ENCODE measurements at places on chromosomes 5 and 9.

- DNase-seq, result no peak
These were observed 113.2 kb downstream of the JAKMIP2 start for GRCh38 chr5:147669169-147669869.

GRCh38 chr9:136544548-136544963 is 1.3 kb downstream of the NOTCH1 start:
- DNase-seq, result peak; percentile 72

GRCh38 chr9:125889112-125889475 is 141.9 kb downstream of the PBX3 start:
- no peak for DNase-seq

GRCh38 chr5:40770764-40771163 is 15.0 kb upstream of the TTC33 start:
- DNase-seq, result no peak

- DNase-seq, result no peak
These were observed 113.4 kb upstream of the CNTLN start for GRCh38 chr9:17021387-17021970.

DNA sequence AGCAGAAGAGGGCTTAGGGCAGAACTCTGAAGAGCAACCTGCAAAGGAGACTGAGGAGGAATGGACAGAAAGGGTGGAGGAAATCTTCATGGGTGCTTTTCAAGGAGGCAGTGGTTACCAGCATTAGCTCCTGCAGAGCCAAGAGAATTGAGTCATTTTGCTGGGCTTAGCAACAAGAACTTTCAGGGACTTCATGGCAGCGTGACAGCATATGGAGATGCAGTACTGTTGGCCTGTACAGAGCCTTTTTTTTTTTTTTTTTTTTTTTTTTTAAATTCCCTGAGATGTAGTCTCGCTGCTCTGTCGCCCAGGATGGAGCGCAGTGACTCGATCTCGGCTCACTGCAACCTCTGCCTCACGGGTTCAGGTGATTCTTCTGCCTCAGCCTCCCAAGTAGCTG is 296.0 kb upstream of the DMRT1 start:
- DNase-seq, result no peak

GRCh38 chr9:120761006-120761405 is 32.2 kb downstream of the FBXW2 start:
- no peak for DNase-seq

DNA sequence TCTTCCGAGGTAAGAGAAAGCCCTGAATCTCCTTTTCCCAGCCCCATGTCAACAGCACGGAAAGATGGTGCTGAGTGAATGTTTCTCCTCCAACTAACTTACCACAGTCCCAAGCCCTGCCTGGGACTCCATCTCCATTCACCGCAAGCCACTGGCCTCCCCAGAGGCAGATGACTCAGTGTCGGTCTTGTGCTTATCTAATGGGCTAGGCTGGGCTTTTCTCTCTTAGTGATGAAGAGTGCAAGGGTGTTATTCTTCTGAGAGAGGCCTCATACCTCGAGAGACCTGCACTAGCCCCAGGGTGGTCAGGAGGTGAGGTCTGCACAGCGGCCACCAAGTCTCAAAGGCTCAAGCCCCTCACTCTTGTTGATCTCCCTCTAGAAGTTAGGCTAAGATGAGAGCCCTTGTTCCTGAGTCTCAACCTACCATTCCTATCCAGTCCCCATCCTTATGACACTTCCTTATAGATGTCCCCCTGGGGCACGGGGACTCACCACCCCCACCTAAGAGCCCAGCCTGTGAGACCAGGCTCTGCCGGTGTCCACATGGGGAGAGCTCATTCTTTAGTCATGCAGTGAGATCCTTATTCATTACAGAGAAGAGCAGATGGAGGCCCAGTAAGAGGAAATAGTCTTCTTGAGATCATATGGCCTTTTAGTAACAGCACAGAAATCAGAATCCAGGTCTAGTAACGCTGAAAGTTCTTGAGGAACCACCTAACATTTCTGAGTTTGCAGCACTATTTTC is 127.0 kb downstream of the SAXO1 start:
- DNase-seq, result no peak

GRCh38 chr5:141208478-141208877 is at the start of gene PCDHB12:
TSS of gene PCDHB12 (plus strand) at chr5:141208719. CDS start at chr5:141208908, 189 bp downstream.
- DNase-seq, result no peak

GRCh38 chr9:99832558-99832864 is 10.8 kb downstream of the NR4A3 start:
- DNase-seq, result no peak

GRCh38 chr9:92550765-92551164 is 15.0 kb upstream of the ECM2 start:
- no peak for DNase-seq

GRCh38 chr9:16651446-16651964 is 219.0 kb downstream of the BNC2 start:
- DNase-seq, result no peak

GRCh38 chr5:120540097-120540496 is 76.0 kb downstream of the PRR16 start:
- no peak for DNase-seq

DNA sequence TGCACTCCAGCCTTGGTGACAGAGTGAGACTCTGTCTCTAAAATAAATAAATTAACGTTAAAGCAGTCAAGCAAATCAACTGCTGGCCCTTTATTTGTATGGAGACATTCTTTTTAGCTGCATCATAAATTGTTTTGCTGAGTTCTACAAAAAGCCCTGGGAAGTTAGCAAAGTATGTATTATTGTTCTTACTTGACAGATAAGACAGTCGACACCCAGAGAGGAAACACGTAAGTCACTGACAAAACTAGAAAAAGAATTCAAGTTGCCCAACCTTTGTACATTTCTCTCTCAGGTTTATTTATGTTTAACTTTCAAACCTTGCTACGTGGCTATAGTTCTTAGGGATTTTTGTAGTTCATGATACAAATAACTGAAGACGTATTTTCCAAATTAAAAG is 40.4 kb upstream of the MACIR start:
- no peak for DNase-seq

DNA sequence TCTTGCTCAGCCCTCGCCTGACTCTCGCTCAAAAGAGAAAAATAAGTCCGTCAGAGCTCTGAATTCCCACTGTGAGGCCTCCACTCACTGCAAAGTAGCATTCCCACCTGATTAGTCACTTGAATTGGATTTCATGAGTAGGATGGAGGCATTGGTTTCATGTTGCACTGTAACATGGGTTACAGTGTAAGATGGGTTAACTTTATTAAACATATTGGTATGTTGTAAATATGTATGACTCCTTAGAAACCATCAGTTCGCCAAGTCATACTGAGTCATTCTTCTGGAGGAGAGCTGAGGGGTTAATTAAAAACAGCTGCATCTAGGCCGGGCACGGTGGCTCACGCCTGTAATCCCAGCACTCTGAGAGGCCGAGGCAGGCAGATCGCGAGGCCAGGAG is 93.8 kb upstream of the BNC2 start:
- no peak for DNase-seq

GRCh38 chr9:133120501-133121197 is 391 bp downstream of the RALGDS start:
- no peak for DNase-seq

DNA sequence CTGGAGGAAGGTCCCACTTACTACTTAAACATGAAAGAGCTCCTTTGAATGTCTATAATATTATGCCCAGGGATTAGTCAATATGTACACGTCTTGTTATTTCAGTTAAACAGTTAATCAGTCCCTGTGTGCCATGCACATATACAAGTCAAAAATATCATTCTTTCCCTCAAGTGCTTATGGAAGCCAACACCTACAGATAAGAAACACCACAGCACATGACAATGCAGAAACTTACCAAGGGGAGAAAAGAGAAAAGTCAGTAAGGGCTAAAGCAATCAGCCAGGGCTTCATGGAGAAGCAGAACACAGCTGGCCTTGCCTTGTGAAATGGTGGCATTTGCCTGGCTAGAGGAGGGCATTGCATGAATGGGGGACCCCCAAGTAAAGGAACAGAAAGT is 88.3 kb downstream of the SNCAIP start:
- no peak for DNase-seq

GRCh38 chr5:89228355-89228754 is 345.4 kb upstream of the MEF2C start:
- DNase-seq, result no peak

DNA sequence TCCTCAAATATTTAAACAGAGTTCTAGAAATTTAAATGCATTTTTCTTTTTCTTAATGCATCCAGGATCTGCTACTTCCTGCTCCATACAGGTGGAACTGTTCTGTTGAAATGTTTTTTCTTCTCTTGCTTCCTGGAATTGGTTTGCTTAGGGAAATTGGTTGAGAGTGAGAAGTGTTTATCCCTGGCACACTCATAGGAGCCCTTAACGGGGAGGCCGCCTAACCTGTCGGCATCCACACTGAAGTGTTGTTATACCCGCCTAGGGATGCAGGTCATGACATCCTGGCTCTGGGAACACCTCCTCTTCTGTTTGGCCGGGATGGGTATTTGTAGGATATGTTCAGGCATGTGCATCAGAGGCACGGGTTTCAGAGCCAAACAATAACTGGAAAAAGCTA is 239.7 kb downstream of the GADD45G start:
- DNase-seq, result no peak

DNA sequence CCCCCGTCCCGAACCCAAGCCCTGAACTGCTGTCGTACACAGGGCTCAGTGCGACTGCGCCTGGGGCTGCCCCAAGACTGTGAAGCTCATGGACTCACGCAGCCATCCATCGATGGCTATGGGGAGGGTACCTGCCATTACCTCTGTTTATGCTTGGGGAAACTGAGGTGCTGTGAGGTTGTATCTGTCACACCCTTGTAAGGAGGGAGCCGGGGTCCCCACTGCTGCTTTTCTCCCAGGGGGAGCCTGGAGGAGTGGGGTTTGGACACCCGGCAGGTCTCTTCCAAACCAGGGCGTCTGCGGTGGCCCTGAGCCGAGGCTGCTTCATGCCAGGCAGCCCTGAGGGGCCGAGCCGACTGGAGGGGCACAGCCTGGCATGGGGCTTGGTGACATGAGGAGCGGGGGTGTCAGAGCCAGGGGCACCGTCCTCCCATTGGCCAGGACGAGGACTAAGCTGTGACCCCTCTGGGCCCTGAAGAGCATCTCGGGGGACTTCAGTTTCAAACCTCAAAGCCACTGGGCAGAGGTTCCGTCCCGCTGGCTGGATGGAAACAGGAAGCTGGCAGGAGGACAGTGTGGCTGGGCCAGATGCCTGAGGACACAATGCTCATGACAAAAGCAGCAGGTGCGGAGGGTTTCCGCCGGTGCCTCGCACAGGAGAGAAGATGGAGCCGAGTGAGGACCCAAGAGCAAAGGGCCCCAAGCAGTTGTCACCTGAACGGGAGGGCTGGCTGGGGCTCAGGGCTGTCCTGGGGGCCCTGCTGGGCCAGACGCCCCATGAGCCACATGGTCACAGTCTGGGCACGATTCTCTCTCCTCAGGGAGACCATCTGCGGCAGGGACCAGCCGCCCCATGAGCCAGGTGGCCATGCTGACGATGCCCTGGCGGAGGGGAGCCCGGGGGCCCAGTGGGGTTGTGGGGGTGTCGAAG is 54.4 kb upstream of the EXOC3 start:
- DNase-seq, result no peak

DNA sequence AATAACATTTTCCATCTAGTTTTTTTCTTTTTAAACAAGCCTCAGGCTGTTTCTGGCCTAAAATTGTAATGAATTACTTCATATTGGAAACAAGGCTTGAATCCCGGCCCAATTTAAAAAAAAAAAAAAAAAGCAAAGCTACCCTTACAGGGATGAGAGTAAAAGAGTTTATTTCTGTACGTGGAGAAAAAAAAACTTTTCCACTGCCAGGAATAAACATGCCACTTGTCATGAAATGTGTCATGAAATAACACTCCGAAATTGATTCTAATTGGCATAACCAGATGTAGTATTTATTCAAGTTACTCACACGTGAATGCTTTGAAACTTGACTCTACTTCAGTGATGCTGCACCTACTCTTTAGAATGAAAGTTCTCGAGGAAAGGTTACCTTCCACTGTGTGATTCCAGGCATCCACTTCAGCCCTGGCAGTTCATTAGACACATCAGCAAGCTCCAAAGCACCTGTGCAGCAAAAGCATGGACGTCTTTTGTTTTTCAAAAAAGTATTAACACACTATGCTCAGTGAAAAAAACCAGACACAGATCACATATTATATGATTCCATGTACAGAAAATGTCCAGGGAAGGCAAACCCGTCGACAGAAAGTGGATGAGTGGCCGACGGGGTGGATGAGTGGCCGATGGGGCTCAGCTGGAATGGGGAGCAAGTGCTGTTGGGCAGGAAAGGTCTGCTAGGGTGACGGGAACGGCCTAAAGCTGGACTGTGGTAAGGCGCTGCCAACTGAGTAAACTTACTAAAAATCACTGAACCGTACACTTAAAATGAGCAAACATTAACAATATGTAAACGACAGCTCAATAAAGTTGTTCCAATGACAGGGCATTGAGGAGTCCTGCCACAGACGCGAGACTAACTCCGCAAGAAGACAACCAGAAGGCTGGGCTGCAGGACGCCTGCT is 21.2 kb downstream of the NSUN2 start:
- no peak for DNase-seq

- no peak for DNase-seq
These were observed 7.3 kb upstream of the MAN2A1 start for GRCh38 chr5:109682383-109682782.

GRCh38 chr9:125277411-125277810 is 15.8 kb downstream of the GAPVD1 start:
- DNase-seq, result no peak

- no peak for DNase-seq
These were observed 50.3 kb upstream of the TGFBR1 start for GRCh38 chr9:99054581-99054980.

DNA sequence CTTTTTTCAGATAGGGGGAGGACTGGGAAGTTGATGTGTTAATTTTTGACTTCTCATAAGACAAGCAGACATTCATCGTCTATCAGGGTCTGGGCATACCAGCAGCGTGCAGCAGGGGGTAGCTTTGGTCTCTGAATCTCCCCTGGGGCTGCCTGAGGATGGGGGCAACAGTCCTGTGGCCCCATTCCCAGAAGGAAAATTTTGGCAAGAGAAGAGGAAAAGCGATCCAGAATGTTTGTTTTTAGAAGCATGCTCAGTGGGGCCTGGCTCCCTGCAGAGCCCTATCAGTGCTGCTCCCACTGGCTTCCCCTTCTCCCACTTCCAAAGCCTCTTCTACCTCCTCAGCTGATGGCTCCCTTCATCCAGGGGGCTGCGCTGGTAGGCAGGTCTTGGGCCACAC is 194.8 kb upstream of the IL12B start:
- DNase-seq, result no peak

DNA sequence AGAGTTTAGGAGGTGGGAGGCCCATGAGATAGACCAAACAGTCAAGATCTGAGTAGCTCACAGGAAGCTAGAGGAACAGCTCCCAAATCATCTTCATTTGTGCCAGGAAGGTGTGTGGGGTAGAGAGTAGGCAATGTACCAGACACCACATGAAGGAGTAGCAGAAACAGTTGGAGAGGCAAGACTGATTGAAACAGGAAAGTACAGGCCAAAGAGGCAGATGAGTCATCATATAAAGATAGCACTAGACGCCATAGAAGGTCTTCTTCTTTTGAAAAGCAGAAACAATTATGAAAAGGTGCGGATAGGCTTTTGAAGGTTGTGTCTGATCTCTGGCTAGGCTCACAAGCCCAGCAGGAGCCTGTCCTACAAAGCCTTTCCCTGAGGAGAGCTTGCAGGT is 62.7 kb upstream of the PALM2AKAP2 start:
- no peak for DNase-seq

GRCh38 chr5:94524841-94525697 is 93.3 kb downstream of the KIAA0825 start:
- no peak for DNase-seq
